ENCODE measurements at places on chromosomes 4 and X.

GRCh38 chrX:154540897-154541535 is 5.6 kb downstream of the G6PD start:
- no peak for DNase-seq

- DNase-seq = no peak
Observed at GRCh38 chr4:166972071-166972470, 262.2 kb downstream of the SPOCK3 start.

- DNase-seq = peak; percentile 4
Observed at GRCh38 chr4:182448281-182449151, 205.3 kb downstream of the TENM3 start.

- DNase-seq = no peak
Observed at GRCh38 chrX:107168257-107168656, 38.0 kb downstream of the NUP62CL start.

DNA sequence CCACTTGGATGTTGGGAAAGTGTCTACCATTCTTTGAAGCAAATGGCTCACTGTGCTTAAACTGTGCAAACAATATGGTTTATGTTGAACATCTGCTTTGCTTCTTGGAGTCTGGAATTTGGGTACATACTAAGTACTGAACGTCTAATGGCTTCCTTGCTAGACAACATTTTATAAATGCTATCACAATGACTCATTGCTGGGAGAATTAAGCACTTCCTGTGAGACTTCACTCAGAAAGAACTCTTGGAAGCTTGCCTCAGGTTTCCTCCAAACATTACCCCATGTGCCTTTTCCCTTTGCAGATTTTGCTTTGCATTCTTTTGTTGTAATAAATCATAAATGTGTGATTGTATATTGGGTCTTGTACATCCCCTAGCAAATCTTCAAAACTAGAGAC is 139.7 kb downstream of the PACRGL start:
- DNase-seq = no peak

All from naive thymus-derived CD8-positive, alpha-beta T cell (primary cell).